ENCODE measurements at places on chromosomes 11 and 22.

GRCh38 chr11:58647141-58647699, 24.8 kb downstream of the CNTF start:
- DNase-seq: no peak

DNA sequence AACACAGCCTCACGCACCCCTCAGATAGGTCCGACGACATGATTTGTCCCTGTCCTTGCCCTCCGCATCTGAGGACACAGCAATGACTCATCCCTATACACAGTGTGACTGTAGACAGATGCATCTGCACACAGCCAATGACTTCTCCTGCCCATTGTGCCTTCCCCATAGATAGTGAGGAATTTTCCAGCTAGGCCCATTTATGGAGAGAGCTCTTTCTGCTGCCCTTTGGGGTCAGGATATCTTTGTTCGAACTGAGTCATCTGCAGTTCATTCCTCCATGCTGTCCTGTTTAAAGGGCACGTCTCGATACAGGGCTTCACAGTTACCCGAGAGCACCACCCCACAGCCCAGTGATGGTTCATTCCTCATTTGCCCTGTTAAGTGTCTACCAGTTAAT, 96.7 kb downstream of the LARGE1 start:
- no peak for DNase-seq

DNA sequence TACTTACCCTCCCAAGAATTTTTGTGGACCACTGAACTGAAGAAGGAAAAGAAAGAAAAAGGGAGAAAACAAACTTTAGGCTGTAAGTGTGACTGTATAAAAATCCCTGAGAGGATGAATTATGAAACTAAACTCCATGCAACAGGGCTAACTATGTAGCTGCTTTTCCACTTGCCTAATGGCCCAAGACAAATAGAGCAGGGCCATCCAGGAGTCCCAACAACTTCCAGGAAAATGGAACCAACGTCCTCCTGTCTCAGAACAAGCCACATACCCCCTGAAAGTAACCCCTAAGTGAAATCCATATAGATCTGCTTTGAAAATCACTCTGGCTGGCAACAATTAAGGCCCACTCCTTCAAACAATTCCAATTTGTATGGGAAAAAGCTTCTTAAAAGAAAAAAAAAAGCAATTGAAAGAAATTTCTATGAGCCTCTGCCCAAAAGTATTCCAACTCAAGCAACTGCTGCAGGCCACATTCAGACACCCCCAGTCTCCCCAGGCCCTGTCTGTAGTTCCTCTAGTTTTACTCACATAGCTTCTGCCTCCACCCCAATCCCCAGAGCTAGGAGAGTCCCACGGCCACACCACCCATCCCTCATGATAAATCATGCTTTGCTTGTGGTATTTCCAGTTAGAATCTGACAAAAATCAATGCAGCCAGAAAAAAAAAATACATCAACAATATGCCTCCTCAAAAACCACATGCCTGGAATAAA, 12.7 kb downstream of the RBFOX2 start:
- DNase-seq: peak; percentile 43

- no peak for DNase-seq
Measured at GRCh38 chr22:34645375-34645774, 420.6 kb upstream of the ISX start.

GRCh38 chr22:49317369-49317768, 510.3 kb downstream of the BRD1 start:
- DNase-seq: no peak

- no peak for DNase-seq
Measured at GRCh38 chr11:86374069-86374468, 618 bp upstream of the CCDC81 start.

- no peak for DNase-seq
Measured at GRCh38 chr11:84089072-84090057, 803.2 kb upstream of the CCDC90B start.

GRCh38 chr22:35538801-35539321, 1.8 kb upstream of the RASD2 start:
- DNase-seq: no peak

GRCh38 chr11:73945396-73945795, 5.4 kb upstream of the DNAJB13 start:
- no peak for DNase-seq

GRCh38 chr11:112226831-112227401, 688 bp downstream of the PTS start:
- peak; percentile 52 for DNase-seq

- no peak for DNase-seq
Measured at GRCh38 chr22:21569459-21570170, 2.1 kb downstream of the UBE2L3 start.

- DNase-seq: no peak
Measured at GRCh38 chr11:44684859-44685281, 41.9 kb upstream of the TSPAN18 start.

- DNase-seq: peak; percentile 54
Measured at GRCh38 chr11:16194566-16194965, 161.8 kb downstream of the SOX6 start.

Data from AG10803 (cell line).